ENCODE measurements at places on chromosomes 2 and 18. TPM values are rescaled to one million over a fixed set of nuclear protein-coding genes. Genes with fewer than 3 reads are reported as not detected.

The SPATA3 gene
- total RNA-seq, result not detected

The XDH gene
- 2.2 TPM for total RNA-seq

The SLC5A7 gene
- total RNA-seq, result 0.05 TPM

The TSPYL6 gene
- total RNA-seq, result not detected

The AFF3 gene
- total RNA-seq, result 14.7 TPM

The FSIP2 gene
- 0.86 TPM for total RNA-seq

The BOLL gene
- total RNA-seq, result not detected

The IL36RN gene
- 0.14 TPM for total RNA-seq

The RESP18 gene
- not detected for total RNA-seq

The COL3A1 gene
- 458 TPM for total RNA-seq

The CD302 gene
- total RNA-seq, result 0.41 TPM

The TEX44 gene
- not detected for total RNA-seq

The MAPK4 gene
- not detected for total RNA-seq

Data from astrocyte (in vitro differentiated cells and primary cell).